Foreskin melanocyte (primary cell): ENCODE measurements at places on chromosomes 12 and 14.

GRCh38 chr14:88823968-88824313, 510 bp upstream of the TTC8 start:
- no peak for DNase-seq

DNA sequence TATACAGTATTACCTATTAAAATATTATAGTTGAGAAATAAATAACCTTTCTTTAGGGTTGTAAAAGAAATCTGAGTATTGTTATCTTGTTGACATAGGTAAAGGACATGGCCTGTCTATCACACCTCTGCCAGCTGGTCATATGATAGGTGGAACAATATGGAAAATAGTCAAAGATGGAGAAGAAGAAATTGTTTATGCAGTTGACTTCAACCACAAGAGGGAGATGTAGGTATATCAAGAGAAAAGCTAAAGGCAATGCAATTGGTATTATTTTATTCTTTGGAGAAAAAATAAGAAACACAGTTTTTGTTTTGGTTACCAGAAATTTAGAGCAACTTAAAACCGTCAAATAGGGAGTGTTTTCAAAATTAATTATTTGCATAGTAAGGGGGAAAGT, 13.5 kb downstream of the CPSF2 start:
- DNase-seq = no peak

DNA sequence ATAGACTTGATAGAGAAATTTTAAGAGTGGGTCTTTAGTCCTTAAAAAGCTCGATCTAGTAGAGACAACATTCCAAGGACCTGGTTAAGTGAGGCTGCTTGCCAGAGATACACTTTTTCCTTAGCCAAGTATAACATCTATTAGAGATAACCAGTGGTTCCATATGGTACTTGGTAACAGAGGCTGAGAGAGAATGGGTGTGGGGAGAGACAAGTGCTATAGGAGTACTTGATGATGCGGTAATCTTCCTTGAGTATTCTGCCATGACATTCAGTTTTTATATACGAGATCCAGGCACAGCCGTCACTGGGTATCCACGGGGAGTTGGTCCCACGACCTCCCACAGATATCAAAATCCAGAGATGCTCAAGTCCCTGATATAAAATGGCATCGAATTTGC, 77.4 kb upstream of the REP15 start:
- DNase-seq = no peak

GRCh38 chr14:75725481-75725880, 64.4 kb downstream of the TTLL5 start:
- no peak for DNase-seq

DNA sequence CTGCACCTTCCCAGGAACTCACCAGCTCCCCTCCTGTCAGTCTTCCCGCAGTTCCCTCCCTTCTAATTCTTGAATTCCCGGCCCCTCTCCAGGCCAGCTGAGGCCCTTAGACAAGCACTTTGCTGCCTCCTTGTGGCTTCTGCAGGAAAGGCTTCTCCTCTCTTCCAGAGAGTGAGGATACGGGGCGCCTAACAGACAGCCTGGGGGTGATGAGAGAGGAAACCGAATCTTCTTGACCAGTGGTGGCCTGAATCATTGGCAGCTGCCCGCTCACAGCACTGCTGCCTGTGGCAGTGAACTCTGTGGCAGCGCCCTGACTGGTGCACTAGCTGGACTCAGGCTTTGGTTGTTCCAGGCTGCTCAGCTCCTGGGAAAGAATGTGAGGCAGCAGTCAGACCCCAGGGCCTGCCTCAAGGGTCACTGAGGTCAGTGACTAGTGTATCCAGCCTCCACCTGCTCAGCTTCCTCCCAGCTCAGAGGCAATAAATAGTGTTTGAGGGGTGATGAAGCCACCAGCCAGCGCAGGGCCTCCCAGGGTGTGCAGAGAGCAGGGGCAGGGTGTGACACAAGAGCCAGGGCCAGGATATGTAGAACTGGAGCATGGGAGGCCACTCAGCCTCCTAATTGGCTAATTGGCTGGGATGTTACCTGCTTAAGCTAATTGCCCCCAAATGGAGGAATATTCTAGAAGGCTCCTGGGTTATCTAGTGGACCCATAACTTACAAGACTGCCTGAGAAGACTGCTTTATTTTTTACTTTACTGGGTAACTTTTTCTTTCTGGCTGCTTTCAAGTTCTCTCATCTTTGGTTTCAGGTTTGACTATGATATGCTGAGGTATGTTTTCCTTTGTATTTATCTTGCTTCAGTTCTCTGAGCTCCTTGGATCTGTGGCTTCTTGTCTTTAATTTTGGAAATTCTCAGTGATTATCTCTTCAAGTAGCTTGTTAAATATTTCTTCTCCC, 12.9 kb upstream of the MCRS1 start:
- DNase-seq = peak; percentile 76

GRCh38 chr12:6039894-6040601, 84.4 kb downstream of the VWF start:
- peak; percentile 69 for DNase-seq

DNA sequence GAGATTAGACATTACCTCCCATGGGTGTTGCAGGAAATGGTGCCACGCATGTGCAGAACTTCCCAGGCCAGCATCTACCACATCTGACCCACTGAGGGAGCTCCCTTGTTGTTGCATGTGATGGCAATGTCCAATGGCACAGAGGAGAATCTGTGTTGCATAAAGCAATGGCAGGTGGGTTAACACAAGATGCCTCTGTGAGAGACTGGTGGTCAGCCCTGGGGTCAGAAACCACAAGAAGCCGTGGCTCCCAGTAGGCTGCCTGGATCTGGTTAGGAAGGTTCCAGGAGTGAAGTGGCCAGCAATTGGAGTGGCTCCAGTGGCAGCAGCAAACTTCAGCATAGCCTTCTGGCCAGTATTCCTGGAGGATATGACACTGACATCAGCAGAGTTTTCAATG, 65.9 kb upstream of the HMGA2 start:
- no peak for DNase-seq

- DNase-seq = no peak
These were observed 11.6 kb upstream of the SMCO2 start for GRCh38 chr12:27434673-27435565.

DNA sequence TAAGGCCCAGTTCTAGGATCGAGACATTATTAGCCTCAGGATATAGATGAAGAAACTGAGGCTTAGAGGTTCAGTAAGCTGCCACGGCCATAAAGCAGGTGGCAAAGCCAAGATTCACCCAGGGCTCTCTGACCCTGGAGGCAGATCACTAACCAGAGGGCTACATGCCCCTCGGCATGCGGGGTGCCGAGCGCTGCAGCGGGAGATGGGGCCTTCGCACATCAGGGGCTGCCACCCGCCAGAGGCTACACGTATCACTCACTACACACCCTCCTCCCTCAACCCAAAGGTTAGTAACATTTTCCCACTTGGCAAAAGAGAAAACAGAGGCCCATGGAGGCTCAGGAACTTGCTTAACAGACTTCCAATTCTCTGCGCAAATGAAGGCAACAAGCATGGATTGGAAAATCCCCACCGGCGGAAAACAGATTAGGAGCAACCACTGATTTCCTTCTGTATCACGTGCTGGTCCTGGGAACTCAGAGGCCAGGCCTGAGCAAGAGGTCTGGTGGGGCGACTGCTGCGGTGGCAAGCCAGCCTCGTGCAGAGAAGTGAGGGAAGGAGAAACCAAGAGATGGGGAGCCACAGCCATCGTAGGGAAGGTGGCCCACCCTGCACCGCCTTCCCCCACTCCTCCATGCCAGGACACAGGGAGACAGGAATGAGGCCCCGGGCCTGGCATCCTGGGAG, 6.0 kb downstream of the CCDC85C start:
- DNase-seq = peak; percentile 62

DNA sequence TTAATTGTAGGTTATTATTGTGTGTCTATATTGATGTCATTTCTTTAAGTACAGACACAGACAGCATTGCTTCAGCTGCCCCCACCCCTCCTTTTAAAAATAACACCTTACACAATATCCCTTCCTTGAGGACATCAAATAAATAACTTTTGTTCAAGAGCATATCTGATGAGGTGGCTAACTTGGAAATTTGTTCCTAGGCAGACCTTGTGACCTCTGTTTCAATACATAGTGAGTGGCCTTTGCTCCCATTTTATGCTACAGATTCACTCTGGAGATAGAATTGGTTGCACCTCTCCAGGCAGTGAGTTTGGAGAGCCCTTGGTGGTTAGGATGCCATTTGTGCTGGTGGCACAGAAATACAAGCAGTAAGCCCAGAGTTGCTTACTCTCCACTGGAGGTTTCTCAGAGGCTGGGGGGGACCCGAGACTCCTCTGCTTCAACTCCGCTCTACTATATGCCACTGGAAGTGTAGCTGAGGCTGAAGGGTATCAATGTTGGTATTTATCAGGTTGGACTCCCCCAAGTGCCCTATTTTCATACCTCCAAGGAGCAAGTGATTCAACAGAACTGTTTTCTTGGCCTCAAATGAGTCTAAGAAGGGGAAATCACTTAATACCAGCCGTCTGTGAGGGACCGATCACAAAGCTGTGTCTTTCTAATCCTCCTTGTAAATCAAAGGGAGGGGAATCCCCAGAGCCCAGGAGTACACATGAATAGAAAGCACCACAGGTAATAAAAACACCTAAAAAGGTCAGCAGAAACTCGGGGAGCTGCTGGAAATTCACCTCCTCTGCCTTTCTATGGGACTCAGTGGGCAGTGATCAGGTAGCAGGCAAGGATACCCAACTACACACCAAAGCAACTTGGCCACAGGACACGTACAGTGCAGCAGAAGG, 463.1 kb downstream of the RAD51B start:
- no peak for DNase-seq

GRCh38 chr12:121295746-121296617, 527 bp downstream of the CAMKK2 start:
- DNase-seq = no peak

GRCh38 chr12:75970310-75970709, 61.3 kb downstream of the PHLDA1 start:
- no peak for DNase-seq

DNA sequence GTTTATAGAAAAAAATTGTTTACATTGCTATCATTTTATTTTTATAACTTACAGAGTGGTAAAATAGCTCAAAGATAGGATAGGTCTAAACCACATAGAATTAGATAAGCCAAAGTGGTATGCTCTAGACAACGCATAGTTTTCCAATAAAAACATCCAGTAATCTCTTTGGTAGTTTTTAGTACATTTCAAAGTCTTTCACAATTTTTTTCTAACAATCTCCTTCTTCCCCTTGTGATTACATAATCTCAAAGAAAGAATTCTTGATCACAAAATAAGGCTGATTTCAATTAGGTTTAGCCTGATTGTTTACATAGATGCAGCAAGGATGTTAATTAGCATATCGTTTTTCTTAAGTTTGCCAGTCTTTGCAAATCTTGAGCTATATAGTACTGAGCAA, 460.0 kb downstream of the FUT8 start:
- DNase-seq = no peak

GRCh38 chr14:37721976-37722659, 126.7 kb downstream of the TTC6 start:
- DNase-seq = no peak

- no peak for DNase-seq
These were observed 858 bp downstream of the RILPL2 start for GRCh38 chr12:123435636-123436016.

GRCh38 chr14:97948841-97949240, 1151.7 kb downstream of the VRK1 start:
- DNase-seq = no peak

DNA sequence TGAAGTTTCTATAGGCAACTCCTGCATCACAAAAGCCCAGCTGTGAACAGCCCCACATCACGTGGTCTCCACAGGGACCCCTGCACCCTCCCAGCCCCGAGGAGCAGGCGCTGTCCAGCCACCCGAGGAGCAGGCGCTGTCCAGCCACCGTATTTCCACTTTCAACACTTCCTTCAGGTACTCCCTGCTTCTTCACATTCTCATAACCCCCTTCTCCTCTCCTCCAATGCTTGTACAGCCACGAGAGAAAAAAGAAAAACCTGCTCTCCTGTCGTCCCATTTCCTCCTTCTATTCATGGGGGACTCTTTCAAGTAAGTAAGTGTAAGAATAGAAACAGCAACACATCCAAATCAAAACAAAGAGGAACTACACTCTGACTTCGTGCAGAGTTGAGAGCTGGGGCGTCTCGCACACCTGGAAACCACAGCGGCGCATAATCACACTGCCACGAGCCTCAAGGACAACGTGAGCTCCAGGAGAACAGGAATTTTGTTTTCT, 11.9 kb downstream of the CDC42BPB start:
- no peak for DNase-seq

GRCh38 chr14:68403191-68404145, 389.4 kb downstream of the ZFP36L1 start:
- peak; percentile 27 for DNase-seq

DNA sequence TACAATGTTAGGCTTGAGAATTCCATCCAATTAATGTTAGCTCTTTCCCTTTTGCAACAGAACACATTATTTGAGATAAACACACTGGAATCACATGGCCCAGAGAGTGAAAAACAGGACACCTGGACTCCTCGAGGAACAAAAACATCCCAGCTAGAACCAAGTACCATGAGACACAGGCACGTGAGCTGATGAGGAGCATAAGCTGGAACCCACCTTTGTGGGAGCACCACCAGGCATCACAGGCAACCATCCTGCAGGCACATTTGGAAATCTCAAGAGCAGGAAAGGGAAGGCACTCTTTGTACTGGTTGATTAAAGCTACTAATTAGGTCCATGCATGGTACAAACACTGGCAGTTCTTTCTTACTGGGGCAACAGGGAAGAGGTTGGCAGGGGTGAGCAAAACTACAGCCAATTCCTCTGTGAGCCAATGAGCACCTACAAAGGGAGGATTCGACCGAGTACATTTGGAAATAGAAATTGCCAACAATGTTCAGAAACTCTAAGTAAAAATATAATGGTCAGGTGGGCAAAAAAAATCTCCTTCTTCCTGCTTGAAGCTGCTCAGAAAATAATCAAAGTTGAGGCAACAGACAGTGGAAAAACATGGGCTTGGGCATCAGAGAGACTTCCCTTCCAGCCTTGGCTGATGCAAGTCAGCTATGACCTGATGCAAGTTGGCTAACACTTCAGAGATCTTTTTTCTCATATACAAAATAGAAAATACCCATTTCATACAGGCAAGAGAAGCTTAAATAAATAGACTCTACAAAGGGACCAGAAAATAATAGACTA, 216.7 kb downstream of the NUAK1 start:
- DNase-seq = no peak

- no peak for DNase-seq
These were observed 73.0 kb downstream of the IQSEC3 start for GRCh38 chr12:139585-139984.

GRCh38 chr14:68317239-68317638, 475.6 kb downstream of the ZFP36L1 start:
- no peak for DNase-seq
